ENCODE measurements at places on chromosomes 2 and 18.

GRCh38 chr18:2994603-2995432 is 18.1 kb downstream of the LPIN2 start:
- DNase-seq = no peak

GRCh38 chr2:95317123-95317500 is 20.0 kb downstream of the KCNIP3 start:
- no peak for DNase-seq

- DNase-seq = no peak
Observed at GRCh38 chr2:196249171-196249570, 77.8 kb upstream of the STK17B start.

- no peak for DNase-seq
Observed at GRCh38 chr18:13323186-13323585, 104.6 kb downstream of the LDLRAD4 start.

All from islet precursor cell (in vitro differentiated cells).